ENCODE measurements at places on chromosomes 6 and 20.

DNA sequence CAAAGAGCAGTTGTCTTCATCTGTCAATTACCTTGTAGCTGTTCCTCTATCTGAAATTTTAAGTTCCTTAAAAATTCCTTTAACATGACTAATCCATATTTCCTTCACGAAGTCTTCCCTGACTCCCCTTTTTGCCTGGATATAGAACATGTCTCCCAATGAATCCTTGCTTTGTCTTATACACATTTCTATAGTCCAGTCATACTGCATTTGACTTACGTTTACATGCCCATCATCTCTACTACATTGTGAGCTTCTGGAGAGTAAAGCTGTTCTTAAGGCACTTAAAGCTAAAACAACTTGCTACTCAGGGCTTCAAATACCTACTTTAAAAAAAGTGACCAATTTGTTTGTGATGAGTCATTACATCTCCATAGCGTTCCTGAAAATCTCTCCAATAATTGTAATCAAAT lies 4.9 kb downstream of the REV3L start:
- DNase-seq: no peak

GRCh38 chr6:138454981-138455706 lies 44.1 kb downstream of the NHSL1 start:
- DNase-seq: no peak

- DNase-seq: no peak
Measured at GRCh38 chr20:24777746-24778145, 171.3 kb upstream of the CST7 start.

DNA sequence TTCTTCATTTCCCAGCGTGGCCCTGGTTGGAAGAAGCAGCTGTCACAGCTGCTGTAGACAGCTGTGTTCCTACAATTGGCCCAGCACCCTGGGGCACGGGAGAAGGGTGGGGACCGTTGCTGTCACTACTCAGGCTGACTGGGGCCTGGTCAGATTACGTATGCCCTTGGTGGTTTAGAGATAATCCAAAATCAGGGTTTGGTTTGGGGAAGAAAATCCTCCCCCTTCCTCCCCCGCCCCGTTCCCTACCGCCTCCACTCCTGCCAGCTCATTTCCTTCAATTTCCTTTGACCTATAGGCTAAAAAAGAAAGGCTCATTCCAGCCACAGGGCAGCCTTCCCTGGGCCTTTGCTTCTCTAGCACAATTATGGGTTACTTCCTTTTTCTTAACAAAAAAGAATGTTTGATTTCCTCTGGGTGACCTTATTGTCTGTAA lies 292.7 kb downstream of the ESR1 start:
- DNase-seq: no peak

DNA sequence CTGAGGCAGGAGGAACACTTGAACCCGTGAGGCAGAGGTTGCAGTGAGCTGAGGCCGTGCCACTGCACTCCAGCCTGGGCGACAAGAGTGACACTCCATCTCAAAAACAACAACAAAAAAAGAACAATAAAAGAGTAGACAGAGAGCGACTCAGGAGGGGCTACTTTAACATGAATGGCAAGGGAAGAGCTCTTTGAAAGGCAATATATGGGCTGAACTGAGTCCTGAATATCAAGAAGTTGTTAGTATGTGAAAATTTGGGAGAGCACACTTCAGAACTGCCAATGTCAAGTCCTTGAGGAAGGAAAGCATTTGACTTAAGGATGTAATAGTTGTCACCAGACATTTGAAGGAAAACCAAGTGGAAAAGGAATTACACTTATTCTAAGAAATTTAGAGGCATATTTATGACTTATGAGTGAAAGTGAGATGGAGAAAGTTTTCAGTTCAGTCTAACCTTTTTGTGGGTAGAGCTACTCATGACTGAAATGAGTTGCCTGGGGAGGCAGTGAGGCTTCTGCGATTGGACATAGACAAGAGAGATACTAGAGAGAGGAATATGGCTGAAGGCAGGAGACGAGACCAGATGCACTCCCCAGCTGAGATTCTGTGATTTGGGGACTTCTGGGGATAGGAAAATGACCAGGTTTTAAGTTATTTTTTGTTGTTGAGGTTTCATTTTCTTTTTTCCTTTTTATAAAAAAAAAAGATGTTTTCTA lies 48.6 kb upstream of the SLC16A10 start:
- DNase-seq: no peak
